ENCODE measurements at places on chromosomes 11 and 22.
A peak's percentile ranks its signal among the peaks of the same experiment; 100 is the strongest.

GRCh38 chr22:45677063-45677462 is 5.4 kb downstream of the ATXN10 start:
- no peak for DNase-seq

DNA sequence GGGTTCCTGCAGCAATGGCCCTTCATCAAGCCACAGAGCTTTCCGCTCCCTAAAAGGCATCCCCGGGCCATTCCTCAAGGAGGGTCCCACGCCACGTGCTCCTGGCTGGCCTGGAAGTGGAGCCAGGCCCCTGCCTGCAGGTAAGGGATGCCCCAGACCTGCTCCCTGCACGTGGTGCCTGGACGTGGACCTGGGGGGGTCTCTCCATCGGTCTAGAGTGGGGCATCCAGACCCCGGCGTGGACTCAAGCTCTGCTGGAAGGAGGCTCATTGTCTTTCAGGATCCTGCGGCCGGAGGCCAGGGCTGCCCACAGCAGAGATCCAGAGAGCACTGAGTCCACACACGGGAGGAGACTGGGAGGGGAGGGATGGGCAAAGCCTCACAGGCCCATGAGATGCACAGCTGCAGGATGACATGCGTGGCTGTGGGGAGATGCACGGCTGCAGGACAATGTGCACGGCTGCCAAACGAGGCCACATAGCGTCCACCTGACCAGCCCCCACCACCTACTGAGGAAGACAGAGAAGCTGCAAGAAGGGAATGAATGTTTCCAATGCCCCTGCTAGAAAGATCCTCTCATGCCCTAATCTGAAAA is 236.7 kb downstream of the BRD1 start:
- no peak for DNase-seq

DNA sequence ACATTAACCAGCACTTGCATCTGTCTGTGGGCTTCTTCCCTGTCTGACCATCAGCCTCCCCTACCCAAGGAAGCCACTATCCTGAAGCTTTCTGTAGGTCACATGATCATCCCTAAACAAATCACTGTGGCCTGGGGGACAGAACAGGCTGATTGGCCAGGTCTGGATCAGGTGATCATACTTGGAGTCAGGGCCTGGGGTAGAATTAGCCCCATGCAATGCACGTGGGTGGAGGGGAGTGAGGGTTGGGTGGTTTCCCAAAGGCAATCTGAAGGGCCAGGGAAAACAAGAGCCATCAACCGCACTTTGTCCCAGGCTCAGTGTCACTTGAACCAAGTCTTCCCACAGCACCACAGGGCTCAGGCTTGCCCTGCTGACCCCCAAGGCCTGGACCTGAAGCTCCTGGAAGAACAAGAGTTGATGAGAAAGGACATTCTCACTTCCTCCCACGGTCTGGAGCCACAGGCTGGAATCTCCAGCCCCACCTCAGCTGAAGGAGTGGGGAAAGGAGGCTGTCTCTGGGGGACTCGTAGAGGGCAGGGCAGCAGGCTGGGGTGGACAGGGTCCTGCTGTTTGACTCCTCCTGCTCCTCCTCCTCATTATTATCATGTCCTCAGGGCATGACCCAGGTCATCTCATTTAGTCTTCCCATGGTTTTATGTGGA is 31.5 kb upstream of the TSPAN18 start:
- DNase-seq, result no peak

DNA sequence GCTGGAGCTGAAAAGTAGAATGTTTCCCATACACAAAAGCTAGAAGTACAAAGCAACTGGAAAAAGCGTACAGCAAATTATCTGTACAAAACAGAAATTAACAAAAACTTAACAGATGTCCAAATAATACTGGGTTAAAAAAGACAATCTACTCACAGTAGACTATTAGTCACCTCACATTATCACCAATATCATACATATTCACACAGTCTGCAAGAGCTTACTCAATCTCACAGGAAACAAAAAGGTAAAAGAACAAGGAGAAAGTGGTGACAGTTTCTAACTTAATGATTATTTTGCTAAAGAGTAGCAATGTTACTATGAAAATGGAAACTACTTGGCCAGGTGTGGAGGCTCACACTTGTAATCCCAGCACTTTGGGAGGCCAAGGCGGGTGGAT is 11.9 kb downstream of the CELF1 start:
- DNase-seq, result no peak

DNA sequence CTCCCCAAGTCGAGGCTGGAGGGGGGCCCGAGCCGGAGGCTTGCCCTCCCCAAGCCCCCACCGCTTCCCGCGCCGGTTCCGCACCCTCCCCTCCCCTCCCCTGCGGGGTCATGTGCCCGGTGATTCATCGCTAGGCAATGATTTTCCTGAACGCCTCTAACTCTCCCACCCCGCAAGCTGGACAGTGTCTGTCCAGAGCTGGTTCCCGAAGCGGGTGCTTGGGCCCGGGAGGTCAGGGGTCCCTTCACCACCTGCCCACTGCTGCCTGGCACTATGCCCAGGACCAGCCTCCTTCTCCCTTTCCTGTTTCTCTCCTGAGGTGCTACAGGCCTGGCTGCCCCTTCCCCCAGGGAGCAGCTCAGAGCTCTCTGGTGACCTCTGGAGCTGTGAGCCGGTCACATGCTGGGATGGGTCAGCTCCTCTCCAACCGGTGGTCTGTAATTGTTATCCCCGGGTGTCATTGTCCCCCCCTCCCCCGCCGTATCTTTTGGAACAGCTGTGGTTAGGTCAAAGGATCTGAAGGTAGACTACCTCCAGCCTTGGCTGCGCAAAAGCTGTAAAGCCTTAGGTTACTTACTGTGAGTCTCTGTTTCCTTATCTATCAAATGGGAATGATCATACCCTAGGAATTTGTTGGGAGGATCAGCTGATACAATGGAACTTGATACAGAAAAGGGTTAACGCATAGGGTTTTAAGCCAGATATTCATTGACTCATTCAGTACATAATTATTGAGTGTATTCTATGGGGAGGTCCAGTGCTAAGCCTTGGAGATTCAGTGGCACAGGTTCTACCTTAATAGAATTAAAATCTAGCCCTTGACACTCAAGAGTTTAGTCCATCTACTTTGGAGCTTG is 753 bp downstream of the STX3 start:
- DNase-seq, result peak; percentile 67

GRCh38 chr22:47587861-47588577 is 825.6 kb downstream of the TBC1D22A start:
- no peak for DNase-seq

- DNase-seq, result no peak
These were observed 35.3 kb downstream of the KREMEN1 start for GRCh38 chr22:29108137-29108536.

DNA sequence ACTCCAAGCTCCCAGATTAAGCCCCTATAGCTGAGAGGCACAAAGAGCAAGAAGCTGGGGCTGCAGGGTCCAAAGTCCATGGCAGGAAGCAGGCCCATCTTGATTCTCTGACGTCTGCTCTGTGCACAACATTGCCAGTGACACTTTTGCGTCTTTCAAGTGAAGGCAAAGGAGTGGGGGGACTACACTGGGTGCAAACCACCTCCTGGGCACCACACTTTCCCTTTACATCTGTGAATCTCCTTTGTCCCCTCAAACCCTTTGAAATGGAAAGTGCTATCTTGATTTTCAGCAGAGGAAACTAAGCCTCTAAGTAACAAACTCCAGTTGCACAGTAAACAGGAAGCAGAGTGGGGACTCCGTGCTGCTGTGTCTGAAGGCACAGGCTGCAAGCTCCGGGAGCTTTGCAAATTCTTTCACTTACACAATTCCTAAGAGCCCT is 428.0 kb downstream of the LARGE1 start:
- DNase-seq, result no peak

DNA sequence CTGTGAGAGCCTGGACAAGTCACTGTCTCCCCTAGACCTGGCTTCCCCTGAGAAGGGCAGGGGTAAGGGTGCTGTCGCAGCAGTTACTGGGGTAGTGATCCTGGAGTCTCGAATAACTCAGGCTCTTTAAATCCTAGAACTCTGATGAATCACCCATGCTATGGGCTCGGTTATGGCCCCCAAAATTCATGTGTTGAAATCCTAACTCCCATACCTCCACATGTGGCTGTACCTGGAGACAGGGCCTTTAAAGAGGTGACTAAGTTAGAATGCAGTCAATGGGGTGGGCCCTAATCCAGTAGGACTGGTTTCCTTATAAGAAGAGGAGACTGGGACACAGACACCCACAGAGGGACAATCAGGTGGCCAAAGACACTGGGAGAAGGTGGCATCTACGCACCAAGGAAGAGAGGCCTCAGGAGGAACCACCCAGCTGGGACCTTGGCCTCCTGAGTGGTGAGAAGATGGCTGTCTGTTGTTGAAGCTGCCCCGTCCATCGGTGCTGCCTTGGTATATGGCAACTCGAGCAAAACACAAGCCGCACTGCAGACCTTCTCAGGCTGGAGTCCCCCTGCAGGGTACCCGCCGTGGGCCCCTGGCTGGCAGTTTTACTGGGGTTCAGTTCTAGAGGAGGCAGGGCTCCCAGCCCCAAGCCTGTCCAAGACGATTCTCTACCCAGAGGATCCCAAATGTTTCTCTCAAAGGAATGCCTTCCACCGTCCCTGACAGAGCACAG is 48.8 kb upstream of the SHISAL1 start:
- DNase-seq, result no peak

GRCh38 chr11:130304651-130305050 is 10.1 kb downstream of the ZBTB44 start:
- no peak for DNase-seq

- DNase-seq, result no peak
These were observed 66.7 kb downstream of the MYEOV start for GRCh38 chr11:69360606-69361005.

- DNase-seq, result no peak
These were observed 4.5 kb downstream of the ANO5 start for GRCh38 chr11:22197139-22198005.

- no peak for DNase-seq
These were observed 29.7 kb upstream of the GNB1L start for GRCh38 chr22:19884161-19884953.

DNA sequence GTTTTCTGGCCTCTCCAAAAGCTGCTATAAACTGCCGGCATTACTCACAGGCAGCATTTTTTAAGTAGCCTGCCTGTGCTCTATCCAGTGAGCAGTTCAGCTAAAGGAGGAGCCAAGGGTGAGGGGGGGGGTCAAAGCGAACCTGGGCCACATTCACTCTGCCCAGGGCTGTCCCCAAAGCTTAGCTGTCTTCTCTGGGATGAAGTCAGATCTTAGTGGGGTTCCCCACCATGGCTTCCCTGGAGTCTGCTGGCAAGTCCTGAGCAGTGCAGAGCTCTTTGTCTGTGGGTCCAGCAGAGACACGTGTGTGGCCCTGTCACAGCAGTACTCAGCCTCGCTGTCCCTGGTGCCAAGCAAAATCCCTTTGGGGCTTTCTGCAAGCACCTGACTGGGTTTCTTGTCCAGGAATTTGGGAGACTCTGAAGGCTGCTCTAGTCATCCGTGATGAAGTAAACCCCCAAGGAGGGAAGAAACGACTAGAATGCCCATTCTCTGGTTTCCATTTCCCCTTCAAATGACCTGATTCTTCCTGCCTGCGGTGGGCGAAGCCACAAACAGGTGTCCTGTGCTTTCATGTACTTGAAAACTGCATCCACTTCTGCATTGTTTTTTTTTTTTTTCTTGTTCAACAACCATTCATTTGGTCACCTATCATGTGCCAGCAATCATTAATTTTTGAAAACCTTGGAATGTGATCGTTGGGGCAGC is 2.6 kb downstream of the KCNJ5 start:
- DNase-seq, result no peak

DNA sequence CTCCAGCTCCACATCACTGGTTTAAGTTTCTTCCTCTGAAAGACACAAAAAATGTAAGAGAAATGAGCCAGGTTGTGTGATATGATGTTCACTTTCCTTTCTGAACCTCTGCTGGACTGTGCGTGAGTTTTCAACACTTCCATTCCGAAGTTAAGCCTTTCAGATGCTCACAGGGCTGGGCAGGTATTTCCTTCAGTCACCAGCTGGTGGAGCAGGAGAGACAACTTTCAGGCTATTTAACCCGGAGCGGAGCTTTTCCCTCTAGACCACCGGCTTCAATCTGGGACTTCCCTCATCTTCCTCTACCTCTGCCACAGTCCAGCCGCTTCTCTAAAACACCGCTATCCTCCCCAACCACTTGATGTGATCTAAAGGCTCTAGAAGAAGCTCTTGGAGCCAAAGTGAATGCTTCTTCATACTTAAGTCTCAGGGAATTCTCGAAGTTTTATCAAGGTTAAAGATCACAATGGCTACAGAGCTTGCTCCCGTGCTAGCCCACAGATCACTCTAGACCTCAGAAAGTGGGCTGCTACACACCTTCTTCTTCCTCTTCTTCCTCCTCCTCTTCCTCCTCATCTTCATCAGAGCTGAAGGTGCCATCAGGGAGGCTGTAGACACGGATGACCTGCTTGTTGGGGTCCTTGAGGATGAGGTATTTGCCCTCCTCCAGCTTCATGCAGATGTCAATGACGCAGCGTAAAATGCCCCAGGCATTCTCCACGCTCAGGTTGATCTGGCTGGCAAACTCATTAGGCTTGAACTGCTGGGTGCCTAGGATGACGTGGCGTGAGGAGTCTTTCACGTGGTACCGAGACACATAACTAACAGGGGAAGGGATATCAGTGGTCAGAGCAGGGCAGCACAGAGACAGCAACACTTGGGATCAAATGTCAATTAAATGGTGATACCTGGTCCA is 4.4 kb upstream of the FOXRED2 start:
- DNase-seq, result peak; percentile 51

- DNase-seq, result no peak
These were observed 230.6 kb upstream of the PDGFD start for GRCh38 chr11:104394508-104394907.

GRCh38 chr11:87366346-87366745 is 328.6 kb downstream of the TMEM135 start:
- no peak for DNase-seq

DNA sequence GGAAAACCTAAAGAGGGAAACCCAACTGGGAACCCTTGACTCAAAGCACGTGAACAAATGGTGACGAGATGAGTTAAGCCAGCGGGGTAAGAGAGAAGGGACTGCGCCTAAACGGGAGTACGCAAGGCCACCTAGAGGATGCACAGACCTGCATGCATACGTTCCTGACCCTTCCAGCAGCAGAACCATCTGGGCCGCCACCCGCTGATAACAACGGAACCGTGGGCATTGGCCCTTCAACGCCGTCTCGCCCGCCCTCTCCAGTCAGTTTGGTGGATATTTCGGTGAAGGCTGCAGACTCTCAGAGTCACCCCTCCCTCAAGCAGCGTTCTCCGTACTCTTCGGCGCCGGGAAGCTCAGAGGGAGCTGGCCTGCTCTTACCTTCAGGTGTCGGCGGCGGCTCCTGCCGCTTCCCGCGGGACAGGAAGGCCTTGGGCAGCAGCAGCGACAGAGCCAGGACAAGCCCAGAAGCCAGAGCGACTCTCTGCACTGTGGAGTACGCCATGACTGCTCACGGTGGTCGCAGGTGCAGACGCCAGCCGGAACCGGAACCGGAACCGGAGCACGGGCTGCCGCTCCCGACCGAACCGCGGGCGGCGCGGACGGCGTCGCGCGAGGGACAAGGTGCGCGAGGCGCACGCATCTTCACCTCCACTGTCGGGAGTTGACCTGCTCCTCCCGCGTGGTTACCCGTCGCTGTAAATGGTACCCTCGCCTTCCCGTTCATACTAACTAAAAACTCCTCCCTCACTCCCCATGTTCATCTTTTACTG is at the start of gene RIC3:
RIC3 (minus strand) TSS at position 541 of the 773 bp plus-strand sequence; CDS start at position 505, 36 bp downstream.
- no peak for DNase-seq

All from astrocyte of the spinal cord (primary cell).